ENCODE measurements at places on chromosomes 6 and 20.

DNA sequence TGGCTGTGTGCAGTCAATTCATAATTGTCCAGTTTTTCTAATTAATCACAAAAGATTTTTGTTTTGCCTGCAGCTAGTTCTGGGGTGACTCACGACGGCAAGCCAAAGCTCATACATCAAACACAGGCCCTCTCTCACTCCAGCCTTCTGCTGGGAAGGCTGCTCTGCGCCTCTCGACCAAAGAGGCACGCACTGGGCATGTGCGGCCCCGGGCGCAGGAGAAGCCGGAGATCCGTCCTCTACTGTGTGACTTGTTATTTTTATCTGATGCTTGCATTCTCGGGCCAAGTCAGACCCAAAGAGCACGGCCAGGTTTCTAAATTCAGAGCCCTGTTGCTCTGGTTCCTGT lies 98.5 kb downstream of the TFAP2A start:
- no peak for DNase-seq

- DNase-seq = no peak
Measured at GRCh38 chr20:59525500-59526241, 78.7 kb upstream of the PHACTR3 start.

DNA sequence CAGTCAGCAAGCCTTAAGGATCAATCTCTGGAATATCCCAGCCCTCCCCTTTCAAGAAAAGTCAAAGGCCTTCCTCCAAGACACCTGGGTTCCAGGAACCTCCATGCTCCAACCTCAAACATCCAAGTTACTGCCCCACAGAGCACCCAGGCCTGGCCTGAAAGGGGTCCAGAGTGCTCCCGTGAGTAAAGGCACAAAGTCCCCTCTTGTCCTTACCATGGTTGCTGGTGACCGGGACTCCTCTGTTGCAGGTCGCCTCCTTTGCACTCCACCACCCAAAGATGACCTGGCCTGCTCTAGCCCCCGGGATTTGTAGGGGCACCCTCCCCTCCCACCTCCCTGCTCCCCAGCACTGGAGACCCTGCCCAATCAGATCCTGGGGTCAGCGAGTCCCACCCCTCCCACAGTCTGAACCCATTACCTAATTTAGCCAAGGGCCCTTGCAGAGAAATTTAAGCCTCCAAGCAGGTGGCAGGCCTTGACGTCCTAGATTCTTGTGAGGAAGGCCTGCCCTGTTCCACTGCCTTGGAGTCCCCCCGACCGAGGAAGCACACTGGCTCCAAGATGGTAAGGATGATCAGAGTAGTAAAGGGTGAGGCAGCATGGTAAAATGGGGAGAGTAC lies at the start of gene TNNC2:
TNNC2 (minus strand) TSS at position 283 of the 623 bp plus-strand sequence; CDS start at position 219, 64 bp downstream.
- DNase-seq = no peak

DNA sequence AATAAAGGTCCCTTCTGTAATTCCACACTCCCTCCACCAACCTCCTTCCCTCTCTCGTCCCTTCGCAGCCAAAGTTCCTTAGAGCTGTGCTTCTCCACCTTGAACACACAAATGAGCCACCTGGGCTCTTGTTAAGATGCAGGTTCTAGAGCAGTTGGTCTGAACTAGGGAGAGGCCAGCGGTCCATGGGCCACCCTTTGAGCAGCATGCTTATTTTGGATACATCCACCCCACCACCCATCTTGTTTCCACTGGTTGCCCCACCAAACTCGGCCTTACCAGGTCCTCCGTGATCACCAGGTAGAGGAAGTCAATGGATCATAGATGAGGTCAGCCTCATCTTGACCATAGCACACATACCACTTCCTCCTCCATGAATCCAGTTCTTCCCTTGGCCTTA lies 7.3 kb upstream of the BPIFA2 start:
- no peak for DNase-seq

DNA sequence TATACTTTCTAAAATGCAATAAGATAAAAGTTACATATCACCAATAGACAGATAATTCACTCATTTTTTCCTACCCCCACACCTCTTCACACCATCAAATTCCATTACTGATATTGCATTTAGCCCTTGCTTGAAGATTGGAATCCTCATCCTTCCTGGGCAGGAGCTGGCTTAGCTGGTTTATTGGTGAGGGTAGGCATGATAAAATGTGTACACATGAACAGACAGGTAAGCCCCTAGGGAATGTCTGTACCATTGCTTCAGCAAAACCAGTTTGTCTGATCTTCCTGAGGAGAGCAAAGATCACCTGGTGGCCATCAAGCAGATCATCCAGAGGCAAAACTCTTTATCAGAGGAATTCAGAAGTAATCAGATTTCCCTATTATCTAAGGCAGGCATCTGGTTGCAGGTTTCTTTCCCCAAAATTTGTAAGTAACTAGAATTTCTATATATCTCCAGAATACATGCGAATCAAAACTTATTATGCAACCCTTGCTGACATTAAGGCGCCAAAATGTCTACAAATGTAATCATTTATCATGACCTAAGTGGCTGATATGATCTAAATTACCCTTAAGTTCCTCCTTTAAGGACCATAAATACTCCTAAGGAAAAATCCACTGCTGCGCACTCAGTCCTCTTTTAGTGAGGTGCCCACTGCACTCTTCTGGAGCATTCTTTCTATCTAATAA lies 6.6 kb upstream of the FABP7 start:
- DNase-seq = no peak

- DNase-seq = no peak
Measured at GRCh38 chr6:131640100-131640499, 3.0 kb downstream of the ENPP3 start.

DNA sequence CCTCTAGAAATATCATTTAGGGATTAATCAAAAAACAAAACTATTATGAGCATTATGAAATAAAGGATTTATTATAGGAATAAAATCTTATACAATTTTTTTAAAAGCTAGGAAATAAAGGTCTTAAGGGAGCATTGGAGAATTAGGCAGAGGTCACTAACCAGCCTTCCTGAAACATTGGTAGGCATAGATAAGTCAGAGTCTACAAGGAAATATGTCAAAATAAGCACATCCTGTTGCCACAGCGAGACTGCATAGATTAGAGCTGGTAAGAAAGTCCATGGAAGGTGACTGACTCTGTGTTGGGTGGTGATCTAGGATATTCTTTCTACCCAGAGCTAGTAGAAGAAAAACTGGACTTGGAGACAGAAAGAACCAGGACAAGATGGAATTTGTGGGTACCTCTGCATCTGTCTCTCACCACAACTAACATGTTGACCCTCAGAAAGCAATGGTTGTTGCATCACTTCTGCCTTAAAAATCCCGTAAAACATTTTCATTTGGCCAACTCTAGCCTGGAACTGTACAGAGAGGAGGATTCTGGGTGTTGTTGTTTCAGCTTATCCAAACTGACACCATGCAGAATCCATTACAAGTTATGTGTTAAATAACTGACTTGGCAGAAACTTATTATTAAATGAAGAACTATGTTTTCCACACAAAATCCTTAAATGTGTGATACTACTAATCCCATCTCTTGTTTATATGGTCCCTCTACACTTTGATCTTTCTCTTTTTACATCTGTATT lies 77.1 kb downstream of the FBXO5 start:
- DNase-seq = no peak

GRCh38 chr20:19867074-19867473 lies 109.0 kb downstream of the RIN2 start:
- no peak for DNase-seq

- no peak for DNase-seq
Measured at GRCh38 chr20:37339208-37339607, 6.7 kb upstream of the SRC start.

GRCh38 chr6:2942914-2943563 lies 28.3 kb downstream of the SERPINB6 start:
- DNase-seq = no peak

All from activated CD4-positive, alpha-beta T cell treated with anti-CD3 and anti-CD28 coated beads for 1 hour (primary cell).